Kasumi-1 (cell line): ENCODE measurements at places on chromosomes 3 and 15.

DNA sequence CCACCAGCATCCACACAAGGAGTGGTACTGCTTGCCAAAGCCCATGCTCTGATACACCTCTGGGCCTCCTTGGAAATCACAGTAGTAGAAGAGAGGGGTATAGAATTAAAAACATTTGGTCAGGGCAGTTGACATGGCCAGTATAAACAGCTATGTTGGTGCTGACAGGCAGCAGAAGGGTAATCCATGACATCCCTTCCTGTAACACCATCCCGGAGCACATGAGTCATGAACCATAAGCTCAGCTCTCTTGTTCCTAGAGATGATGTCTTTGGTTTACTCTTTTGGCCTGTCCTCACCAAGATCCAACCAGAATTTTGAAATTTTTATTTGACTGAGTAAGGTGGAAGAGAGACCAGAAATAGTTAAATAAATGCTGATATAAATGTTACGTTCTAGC is 132.6 kb upstream of the CTDSPL start:
- no peak for DNase-seq

GRCh38 chr3:130738241-130738640 is 8.4 kb downstream of the PIK3R4 start:
- DNase-seq: no peak

DNA sequence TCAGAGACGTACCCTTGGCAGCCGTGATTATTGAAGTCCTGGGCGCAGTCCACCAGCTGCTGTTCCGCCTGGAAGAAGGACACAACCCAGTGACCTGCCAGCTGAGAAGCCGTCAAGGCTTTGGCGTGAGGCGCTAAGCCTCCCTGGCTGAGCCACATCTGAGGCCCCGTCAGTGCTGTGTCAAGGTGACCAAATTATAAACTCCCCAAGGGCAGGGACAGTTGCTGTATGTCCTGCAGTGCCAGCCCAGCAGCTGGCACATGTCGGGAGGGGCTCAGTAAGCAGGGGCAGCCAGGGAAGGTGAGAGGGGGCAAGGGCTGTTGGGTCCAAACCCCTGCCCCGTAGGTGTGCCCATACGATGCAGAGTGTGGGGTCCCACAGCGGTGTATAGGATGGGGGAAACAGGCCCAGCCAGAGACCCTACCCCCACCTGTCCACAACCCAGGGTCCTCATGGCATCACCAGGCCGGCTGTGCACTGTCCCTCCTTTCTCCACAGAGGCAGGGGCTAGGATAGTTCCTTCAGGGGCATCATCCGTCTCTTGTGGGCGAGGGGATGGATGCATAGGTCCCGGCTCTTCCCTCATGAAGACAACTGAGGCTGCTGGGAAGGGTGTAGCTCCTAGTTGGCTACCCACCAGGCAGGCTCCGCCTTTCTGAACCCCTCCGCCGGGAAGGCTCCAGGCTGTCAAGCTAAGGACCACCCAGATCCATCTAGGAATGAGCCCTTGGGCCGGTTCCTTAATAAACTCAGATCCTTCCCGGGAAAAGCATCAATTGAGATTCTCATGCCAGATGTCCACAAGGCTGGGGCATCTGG is 13.2 kb downstream of the CTSH start:
- DNase-seq: no peak

DNA sequence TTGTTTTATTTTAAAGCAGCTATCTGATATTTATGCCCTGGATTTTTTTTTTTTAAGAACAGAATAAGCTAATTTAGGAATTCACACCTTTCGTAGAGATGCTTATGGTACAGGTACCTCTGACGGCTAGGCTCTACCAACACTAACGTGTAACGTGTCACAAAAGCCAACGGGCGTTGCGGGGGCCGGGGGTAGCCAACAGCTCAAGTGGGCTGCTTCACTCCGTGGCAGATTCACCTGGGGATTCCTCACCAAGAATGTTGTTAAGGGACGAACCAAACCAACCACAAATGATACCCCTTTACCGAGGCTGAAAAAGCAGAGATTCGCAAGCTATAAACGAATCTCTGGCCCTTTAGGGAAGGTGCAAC is 1.0 kb downstream of the TMCC1 start:
- DNase-seq: no peak
